MV-4-11 (cell line): ENCODE measurements at places on chromosomes 16 and 17.
A peak's percentile ranks its signal among the peaks of the same experiment; 100 is the strongest.

GRCh38 chr16:51050377-51050706, 100.7 kb downstream of the SALL1 start:
- no peak for DNase-seq

DNA sequence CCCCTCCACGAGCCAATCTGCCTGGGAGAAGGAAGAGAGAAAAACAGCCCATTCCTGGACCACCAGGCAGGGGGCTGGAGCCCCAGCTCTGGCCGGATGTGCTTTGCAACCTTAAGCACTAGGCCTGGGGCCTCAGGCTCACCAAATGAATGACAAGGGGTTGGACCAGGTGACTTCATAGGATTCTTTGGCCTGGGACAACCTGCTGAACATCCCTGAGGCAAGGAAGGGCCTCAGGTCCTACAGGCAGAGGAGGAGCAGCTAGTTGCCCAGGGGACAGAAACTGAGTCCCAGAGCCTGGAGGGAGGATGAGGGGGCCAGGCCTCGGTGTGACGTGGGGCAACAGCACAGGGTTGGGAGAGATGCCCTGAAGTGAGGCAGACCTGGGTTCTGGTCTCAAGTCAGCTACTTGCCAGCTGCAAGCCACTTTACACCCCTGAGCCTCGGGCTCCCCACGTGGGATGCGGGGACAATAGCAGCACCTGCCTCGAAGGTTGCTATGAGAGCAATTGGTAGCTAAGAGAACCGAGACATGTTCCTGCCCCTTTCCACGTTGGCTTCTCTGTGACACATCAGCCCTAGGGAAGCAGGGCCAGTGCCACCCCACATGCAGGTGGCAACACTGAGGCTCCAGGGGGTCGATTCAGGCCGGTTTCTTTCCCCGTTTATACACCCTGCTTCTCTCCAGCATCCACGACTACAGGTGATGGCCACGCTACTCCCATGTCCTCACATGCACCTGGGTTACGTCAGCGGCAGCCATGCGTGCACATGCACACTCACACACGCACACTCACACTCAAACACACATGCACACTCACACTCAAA, 42.6 kb downstream of the CFAP20 start:
- DNase-seq = no peak

GRCh38 chr16:68251832-68252231, 6.7 kb downstream of the PLA2G15 start:
- DNase-seq = no peak

- no peak for DNase-seq
These were observed 17.2 kb upstream of the CACNG1 start for GRCh38 chr17:67027031-67027628.

DNA sequence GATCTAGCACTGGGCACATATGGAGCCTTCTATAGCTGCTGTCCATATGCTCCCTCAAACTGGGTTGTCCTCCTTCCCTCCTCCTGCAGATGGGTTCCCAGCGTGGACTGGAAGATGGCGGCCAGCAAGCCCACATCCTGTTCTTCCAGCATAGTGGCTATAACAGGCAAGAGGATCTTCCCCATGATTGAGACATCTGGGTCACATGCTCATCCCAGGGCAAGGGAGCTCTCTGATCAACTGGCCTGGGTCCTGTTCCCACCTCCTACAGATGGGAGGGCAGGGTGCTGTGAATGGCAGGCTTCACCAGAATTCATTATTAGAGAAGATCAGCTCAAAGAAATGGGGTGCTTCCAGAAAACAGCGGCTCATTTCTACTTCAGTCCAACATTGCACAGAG, 210.2 kb downstream of the PARN start:
- peak; percentile 24 for DNase-seq

GRCh38 chr17:2372681-2373080, 28.2 kb downstream of the MNT start:
- DNase-seq = no peak

GRCh38 chr16:4893103-4893862, 43.7 kb downstream of the PPL start:
- no peak for DNase-seq

DNA sequence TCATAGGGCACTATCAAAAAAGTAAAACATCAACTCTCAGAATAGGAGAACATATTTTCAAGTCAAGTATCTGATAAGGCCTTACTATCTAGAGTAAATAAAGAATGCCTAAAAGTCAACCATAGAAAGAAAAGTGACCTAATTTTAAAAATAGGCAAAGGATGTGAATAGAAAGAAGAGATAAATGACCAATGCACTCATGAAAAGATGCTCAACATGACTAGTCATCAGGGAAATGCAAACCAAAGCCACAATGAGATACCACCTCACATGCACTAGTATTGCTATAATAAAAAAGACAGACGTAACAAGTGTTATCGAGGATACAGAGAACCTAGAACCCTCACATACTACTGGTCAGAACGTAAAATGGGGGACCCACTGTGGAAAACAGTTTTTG, 90.8 kb downstream of the DYNLRB2 start:
- DNase-seq = no peak

DNA sequence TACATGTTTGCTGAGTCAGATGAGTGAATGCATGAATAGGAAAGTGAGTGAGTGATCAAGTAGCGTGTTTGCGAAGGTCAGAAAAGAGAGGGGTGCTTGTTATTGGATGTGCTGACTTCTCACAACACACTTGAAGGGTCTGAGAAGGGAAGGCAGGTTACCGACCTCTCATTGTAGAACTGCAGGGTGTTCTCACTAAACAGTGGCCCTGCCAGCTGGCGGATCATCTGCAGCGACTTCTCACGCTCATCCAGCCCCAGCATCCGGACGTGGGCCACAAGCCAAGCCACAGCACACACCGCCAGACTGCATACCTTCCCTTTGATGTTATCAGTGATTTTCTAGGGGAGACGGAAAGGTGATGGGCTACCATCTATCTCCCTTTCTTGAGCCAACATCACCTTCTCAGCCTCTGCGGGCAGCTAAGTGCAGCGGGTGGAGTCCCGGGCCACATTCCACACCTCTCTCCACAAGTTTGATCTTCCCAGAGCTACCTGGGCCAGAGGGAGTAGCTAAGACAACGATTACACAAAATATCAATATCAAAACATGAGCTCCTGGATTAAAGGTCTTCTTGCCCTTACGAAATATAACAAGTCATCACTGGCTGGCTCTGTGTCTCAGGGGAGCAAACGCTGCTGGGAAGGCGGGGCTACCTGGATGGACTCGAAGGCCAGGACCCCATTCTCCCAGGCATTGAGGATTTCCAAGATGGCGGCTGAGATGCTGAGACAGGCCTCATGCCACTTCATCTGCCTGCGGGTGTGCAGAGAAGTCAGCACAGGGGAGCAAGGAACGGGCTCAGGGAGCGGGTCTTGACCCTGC, 11.0 kb downstream of the CSF3 start:
- DNase-seq = no peak

DNA sequence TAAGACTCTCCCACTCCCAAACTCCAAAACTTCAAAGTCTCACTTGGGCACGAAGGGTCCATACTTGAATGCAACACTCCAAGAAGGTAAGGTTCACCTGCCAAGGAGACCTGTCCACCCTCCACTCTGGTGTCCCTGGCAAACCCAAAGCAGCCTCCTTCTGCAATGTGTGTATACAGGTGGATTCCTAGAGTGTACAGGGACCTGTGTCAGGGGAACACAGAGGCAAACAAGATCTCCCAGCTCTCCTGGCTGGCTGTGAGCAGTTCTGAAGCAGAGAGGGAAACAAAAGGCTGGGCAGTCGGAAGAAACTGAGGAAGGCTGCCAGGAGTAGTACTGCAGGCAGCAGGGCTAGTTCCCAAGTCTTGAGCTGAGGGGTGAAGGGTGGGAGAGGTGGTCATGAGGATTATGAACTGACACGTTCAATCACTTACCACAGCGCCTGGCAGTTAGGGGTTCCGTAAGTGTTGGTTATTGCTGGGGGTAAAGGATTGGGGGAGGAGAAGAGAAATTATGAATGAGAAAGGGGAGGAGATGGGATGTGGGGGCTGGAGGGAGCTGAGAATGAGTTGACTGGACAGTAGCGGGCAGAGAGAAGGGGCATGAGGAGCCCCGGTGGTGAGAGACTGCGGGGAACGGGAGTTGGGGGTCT, 795 bp downstream of the KCTD13 start:
- peak; percentile 13 for DNase-seq

DNA sequence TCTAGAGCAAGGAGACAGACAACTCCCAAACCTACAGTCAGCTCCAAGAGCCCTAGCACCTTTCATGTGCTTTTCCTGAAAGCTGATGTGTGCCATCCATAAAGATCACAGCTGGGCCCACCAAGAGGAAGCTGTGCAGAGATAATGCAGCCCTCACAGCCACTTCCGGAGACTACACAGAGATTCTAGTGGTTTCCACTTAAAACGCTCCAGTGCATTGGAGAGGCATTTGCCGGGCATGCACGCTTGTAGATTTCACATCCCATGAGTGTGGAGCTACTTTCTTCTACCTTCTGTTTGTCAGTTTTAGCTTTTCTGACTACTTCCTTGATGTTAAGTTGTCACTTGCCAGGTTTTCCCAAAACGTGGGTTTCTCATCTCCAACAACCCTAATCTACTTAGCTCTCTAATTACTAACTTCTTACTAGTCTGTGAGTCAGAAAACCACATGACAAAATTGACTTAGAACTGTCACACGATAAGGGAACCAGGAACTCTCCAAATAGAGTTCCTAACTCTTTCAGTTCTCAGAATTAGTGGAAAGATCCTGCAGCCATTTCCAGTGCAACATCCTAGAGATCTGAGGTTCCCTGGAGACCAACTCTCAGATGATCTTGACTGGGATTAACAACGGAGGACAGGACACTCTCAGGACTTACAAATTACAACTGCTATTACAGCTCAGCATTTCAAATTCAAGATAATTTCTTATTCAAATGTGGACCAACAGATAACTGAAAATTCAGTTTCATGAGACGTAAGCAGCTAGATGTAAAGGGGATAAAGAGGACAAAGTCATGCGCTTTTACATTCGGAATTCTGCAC, 28.6 kb downstream of the PMP22 start:
- peak; percentile 96 for DNase-seq

- DNase-seq = no peak
These were observed 3.1 kb downstream of the ALOX15B start for GRCh38 chr17:8041979-8042378.

GRCh38 chr16:74071996-74072535, 224.5 kb upstream of the PSMD7 start:
- no peak for DNase-seq

DNA sequence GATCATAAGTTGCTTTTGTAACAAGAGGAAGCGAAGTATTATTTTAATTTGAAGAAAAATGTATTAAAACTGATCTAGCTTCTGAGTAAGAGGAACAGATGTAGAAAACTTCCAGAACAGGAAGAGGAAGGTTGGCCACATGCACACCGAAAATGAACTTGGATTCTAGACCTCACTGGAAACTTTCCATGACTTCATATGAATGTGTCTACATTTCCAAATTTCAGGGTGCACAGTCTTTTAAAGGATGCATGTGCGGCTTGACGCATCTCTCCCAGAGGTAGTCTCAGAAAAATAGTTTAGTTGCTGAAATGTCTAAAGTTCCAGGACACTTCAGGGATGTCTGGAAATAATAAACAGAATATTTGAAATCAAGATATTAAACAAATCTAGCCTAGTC, 275.1 kb upstream of the MYOCD start:
- no peak for DNase-seq

DNA sequence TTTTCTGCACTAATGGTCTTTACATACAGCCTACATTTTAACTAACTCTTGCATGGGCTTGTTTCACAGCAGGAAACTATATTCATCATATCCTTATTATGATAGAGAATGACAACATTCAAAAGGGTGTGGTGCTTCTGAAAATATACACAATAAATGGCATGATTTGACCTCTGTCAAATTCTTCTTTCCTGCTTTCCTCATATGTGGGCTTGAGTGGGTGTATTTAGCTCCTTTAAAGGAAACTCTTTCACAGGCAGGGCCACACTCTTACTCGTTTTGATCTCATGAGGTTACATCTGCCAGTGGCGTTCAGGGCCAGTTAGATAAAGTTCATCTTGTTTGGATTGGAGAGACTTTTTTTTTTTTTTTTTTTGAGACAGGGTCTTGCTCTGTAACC, 6.1 kb downstream of the SLC35G3 start:
- DNase-seq = no peak

- no peak for DNase-seq
These were observed 8.9 kb downstream of the FBXO47 start for GRCh38 chr17:38958326-38958725.

GRCh38 chr16:30977502-30977901, 7.5 kb upstream of the HSD3B7 start:
- DNase-seq = no peak

GRCh38 chr17:20989481-20989880, 53.3 kb downstream of the USP22 start:
- no peak for DNase-seq

DNA sequence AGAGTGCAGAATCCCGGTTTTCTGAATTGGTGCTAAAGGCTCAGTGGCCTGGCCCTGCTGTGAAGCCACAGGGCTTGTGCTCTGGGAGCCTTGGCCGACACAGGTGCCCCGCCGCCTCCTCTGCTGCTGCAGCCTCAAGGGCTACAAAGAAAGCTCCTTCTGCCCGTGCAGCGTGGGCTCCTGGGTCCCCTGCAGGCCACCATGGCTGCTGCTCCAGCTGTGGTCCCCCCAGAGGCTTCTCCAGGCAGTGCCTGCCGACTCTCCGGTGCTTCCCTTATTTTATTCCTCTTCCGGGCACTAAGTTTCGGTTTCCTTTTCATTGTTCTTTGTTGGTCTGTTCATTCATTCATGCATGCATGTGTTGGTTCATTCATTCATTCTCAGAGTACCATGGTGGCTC, 53.1 kb downstream of the CMIP start:
- peak; percentile 81 for DNase-seq

DNA sequence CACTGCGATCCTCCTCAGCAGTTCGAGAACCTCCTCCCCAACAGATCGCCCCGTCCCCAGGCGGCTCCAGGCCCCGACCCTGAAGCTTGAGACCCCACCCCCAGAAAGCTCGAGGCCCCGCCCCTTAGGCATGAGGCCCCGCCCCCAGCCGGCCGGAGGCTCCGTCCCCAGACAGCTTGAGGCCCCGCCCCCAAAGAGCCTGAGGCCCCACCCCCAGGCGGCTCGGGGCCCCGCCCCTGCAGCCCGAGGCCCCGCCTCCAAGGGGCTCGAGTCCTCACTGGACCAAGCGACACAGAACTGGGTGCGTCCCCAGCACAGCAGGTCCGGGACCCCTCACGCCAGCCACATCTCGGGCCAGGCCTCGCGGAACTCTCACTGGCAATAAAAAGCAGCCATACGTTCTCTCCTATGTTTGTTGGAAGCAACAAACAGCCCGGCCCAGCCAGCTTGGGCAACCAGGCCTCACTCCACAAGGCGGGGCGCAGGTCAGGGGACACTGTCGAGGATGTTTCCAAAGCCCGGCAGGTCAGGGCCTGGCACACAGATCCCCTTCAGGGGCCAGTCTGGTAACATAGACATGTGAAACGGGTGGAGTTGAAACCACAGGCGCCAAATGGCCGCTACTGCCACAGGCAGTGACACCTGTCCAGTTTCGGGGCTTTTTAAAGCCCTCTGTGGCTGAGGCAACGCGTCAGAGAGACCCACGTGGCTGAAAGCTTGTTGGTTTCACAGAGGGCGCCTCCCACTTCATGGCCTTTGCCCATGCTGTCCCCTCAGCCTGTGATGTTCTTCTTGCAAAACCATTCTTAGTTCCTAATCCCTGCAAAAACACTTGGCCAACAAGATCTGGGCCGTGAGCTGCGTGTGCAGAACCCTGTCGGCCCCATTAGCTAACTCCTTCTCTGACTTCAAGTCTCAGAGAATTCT, 224.2 kb downstream of the PARN start:
- DNase-seq = peak; percentile 76

- DNase-seq = peak; percentile 49
These were observed 45.0 kb upstream of the NACA2 start for GRCh38 chr17:61635913-61636432.

GRCh38 chr16:76729525-76729924, 452.3 kb downstream of the CNTNAP4 start:
- no peak for DNase-seq
